Ascending aorta (tissue), 2 donors: ENCODE measurements at places on chromosomes 7 and 10. TPM values are rescaled to one million over a fixed set of nuclear protein-coding genes. Genes with fewer than 3 reads are reported as not detected.

Gene PDK4
- 227 TPM for total RNA-seq

Gene ANKRD30A
- not detected for total RNA-seq

Gene ACSL5
- 9.3 TPM for total RNA-seq

GRCh38 chr10:11197266-11197712, 179.6 kb downstream of the CELF2 start:
- no peaks in the 10 kb centered on the region for H3K4me1 ChIP-seq
- H3K27ac ChIP-seq: no peak overlapping the region
- H3K4me3 ChIP-seq: no peak overlapping the region
- no peaks in the 10 kb centered on the region for H3K36me3 ChIP-seq
- H3K27me3 ChIP-seq: no peaks in the 10 kb centered on the region
